Colonic mucosa (tissue), 4 donors: ENCODE measurements at places on chromosomes 2 and 18. TPM values are rescaled to one million over a fixed set of nuclear protein-coding genes. Genes with fewer than 3 reads are reported as not detected.
A peak's percentile ranks its signal among the peaks of the same experiment; 100 is the strongest.

GRCh38 chr2:74554820-74555531 lies 456 bp downstream of the DOK1 start:
- H3K27me3 ChIP-seq = no peaks in the 10 kb centered on the region
- DNase-seq = peak; percentile 74
- peak overlapping the region; percentile 62 for H3K27ac ChIP-seq
- H3K4me3 ChIP-seq = peak overlapping the region; percentile 76

The KIAA2012 gene
- not detected for total RNA-seq

DNA sequence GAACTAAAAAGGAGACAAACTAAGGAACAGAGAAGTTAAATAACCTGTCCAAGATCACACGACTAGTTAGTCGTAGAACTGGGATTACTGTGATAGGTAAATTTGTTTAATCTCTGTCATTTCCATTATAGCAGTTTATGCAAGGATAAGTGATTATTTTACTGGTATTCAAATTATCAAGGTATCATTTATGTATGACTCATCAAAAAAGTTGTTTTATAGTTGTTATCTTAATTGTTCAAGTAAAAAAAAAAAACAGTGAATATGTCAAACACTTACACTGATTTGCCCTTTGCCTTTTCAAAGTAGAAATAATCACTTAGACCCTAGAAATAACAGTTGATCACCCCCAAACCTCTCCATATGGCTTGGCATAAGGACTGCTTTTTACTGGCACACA lies 173.6 kb downstream of the RIT2 start:
- H3K27me3 ChIP-seq = no peaks in the 10 kb centered on the region
- no peaks in the 10 kb centered on the region for H3K4me1 ChIP-seq

The SLC5A7 gene
- total RNA-seq = 0.42 TPM

- no peaks in the 10 kb centered on the region for H3K27me3 ChIP-seq
- DNase-seq = no peak
- no peak overlapping the region for H3K27ac ChIP-seq
- H3K4me1 ChIP-seq = no peaks in the 10 kb centered on the region
These were observed 639.7 kb downstream of the STK39 start for GRCh38 chr2:167607731-167608130.

GRCh38 chr18:7696780-7697179 lies 129.7 kb downstream of the PTPRM start:
- no peak for DNase-seq
- H3K27ac ChIP-seq = no peak overlapping the region
- no peaks in the 10 kb centered on the region for H3K27me3 ChIP-seq
- H3K36me3 ChIP-seq = no peaks in the 10 kb centered on the region

DNA sequence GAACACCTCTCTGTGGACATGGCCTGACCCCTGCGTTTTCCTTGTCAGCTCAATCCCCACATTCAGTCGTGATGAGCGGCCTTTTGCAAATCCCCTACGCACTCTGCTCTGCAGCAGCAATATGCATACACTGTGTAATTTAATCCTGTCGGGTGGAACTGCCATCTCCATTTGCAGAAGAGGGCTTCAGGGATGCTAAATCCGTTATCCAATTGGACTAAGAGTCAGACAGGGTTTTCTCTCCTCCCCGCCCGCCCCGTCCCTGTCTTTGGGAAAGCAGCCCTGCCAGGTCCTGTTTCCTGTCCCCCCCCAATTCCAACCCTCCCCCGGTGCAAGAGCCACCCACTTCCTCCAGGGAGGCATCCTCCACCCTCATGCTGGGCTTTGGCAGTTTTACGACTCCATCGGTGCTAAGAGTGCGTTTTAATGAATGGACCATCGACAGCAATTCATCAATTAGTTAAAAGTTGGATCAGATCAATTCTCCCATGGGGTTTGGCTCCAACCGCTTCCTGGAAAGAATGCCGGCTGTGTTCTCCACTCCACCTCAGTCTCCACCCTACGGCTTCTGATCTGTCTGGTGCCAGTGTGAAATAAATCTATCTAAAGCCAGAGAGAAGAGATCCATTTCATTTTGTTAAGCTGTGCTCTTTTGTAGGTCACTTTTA lies 53.5 kb upstream of the ASAP2 start:
- no peak overlapping the region for H3K27ac ChIP-seq
- no peaks in the 10 kb centered on the region for H3K27me3 ChIP-seq
- DNase-seq = no peak
- no peaks in the 10 kb centered on the region for H3K36me3 ChIP-seq

- no peaks in the 10 kb centered on the region for H3K4me1 ChIP-seq
- no peak for DNase-seq
- H3K36me3 ChIP-seq = no peaks in the 10 kb centered on the region
- H3K4me3 ChIP-seq = no peak overlapping the region
- H3K27me3 ChIP-seq = no peaks in the 10 kb centered on the region
These were observed 11.1 kb upstream of the ALPG start for GRCh38 chr2:232395586-232395985.

The KCNF1 gene
- 0.22 TPM for total RNA-seq

DNA sequence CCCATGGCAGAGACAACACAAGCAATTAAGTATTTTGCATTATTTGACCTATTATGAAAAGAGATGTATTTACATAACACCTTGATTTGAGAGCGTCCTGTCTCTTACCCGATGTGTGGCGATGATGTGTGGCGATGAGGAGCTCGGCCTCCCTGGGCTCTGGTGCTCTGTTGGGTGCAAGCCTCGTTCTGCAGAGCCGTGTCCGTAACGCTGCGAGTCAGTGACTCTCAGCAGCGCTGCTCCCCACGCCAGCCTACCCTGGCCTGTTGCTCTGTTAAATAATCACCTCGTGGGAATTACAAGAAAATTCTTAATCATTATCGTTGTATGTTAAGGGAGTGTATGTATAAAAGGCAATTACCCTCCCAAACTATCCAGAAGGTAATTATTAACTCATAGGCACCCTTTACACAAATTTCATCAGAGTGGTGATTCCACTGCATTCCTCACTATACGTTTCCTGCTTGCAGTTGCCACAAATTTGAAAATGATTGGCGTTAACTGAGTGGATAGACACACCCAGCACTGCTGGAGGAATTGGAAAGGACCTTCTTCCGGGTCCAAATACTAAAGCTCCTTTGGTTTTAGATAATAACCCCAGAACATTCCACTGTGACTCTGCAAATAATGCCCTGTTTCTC lies 52.0 kb upstream of the NFATC1 start:
- H3K36me3 ChIP-seq = no peaks in the 10 kb centered on the region
- no peaks in the 10 kb centered on the region for H3K4me1 ChIP-seq
- no peak overlapping the region for H3K4me3 ChIP-seq
- no peaks in the 10 kb centered on the region for H3K27me3 ChIP-seq
- peak overlapping the region; percentile 3 for H3K27ac ChIP-seq

DNA sequence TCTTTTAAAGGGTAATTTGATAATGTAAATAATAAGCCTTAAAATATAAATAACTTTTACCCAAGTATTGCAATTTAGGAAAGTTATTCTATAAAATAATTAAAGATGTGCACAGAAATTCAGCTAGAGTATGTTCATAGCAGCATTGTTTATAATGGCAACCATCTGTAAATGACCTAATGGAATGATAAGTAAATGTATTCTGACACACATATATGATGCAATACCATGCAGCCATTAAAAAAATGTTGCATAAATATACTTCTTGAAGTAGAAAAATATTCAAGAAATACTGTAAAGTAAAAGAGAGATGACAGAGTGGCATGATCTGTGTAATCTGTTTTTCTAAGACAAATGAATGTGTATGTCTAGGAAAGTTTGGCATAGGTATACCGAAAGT lies 545.7 kb downstream of the ZEB2 start:
- H3K27ac ChIP-seq = no peak overlapping the region
- DNase-seq = no peak
- no peak overlapping the region for H3K4me3 ChIP-seq
- no peaks in the 10 kb centered on the region for H3K27me3 ChIP-seq

- H3K36me3 ChIP-seq = no peaks in the 10 kb centered on the region
- H3K4me3 ChIP-seq = no peak overlapping the region
- DNase-seq = no peak
- H3K27ac ChIP-seq = no peak overlapping the region
- no peaks in the 10 kb centered on the region for H3K27me3 ChIP-seq
- no peaks in the 10 kb centered on the region for H3K4me1 ChIP-seq
These were observed 474.6 kb downstream of the EPHA4 start for GRCh38 chr2:221097568-221097915.

DNA sequence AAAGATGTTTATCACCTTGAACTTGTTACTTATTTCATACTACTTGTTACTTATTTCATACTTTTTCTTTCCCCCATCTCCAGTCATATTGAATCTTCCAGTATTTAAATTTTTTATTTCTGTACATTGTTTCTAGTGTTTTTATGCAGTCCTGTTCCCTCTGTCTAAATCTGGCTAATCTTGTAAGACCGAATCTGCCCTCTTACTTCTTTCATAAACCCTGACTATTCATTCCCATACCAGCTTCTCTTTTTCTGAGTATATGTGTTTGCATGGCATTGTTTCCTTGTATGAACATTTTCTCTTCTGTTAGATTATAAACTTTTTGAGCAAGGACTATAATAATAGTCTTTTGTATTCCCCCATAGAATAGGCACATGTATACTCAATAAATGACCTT lies 131.7 kb downstream of the TAF4B start:
- no peak for DNase-seq
- H3K36me3 ChIP-seq = no peaks in the 10 kb centered on the region
- H3K4me3 ChIP-seq = no peak overlapping the region
- H3K4me1 ChIP-seq = no peaks in the 10 kb centered on the region
- H3K27me3 ChIP-seq = no peaks in the 10 kb centered on the region
- no peak overlapping the region for H3K27ac ChIP-seq

DNA sequence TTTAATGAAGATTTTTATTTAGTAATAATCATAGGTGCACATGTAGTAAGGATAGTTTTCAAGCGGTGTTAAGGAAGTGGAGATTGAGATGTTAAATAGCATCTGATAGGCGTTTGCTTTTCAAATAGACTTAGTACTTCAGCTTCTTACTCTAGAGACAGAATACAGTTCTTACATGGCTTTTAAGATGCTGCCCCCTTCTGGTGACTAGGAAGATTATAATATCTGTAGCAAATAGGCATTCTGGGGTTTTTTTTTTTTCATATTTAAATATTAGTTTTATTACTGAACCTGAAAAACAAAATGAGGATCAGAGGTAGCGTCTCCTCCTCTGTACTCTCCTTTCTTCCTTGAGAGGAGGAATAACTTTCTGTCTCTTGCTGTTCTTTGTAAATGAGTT lies 100.2 kb downstream of the AGAP1 start:
- no peaks in the 10 kb centered on the region for H3K36me3 ChIP-seq
- no peaks in the 10 kb centered on the region for H3K27me3 ChIP-seq
- no peak overlapping the region for H3K27ac ChIP-seq
- no peak for DNase-seq

The EN1 gene
- total RNA-seq = not detected

DNA sequence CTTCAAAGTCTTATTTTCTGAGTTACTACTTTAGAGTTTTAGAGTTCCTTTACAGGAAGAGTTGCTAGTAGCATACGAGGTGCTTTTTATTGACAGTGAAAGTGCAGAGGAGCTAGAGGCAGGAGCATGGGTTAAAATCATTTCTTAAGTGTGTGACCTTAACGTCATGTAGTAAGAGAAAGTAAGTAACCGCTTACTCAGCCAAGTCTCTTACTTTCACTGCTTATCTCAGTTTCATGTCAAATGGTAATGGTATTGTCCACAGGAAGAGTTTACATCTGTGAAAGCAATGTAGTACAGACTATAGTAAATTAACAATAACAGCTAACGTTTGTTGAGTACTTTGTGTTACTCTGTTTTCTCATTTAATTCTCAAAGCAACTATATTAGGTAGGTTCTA lies 12.6 kb downstream of the NDUFAF7 start:
- no peak overlapping the region for H3K27ac ChIP-seq
- DNase-seq = no peak
- H3K4me1 ChIP-seq = no peaks in the 10 kb centered on the region
- H3K36me3 ChIP-seq = no peaks in the 10 kb centered on the region
- H3K4me3 ChIP-seq = no peak overlapping the region

DNA sequence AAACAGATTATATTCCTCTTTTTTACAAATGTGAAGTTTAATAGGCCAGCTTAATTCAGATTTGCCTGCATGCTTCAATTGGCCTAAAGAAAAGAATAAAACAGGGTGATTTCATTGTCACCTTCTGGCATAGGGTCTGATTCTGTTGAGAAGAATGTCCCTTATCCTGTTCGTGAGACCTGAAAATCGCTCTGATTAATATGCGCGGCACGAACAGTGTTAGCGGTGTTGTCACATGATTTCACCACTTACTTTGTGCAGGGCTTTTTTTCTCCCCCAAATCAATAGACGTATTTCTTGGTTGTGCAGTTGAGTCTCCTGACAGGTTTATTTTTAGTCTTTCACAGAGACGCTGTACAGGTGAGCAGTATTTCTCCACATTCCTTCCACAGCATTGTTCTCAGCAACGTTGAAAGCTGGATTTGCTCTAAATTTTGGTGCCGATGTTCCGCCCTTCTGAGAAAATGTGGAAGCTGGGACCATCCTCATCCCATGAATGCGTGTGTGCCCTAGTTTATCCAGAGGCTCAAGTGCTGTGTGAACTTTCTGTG lies 81.9 kb downstream of the ITGB1BP1 start:
- H3K36me3 ChIP-seq = no peaks in the 10 kb centered on the region
- no peaks in the 10 kb centered on the region for H3K27me3 ChIP-seq
- H3K27ac ChIP-seq = no peak overlapping the region

GRCh38 chr2:57615855-57616556 lies 430.6 kb upstream of the VRK2 start:
- no peak for DNase-seq
- H3K27ac ChIP-seq = no peak overlapping the region
- no peaks in the 10 kb centered on the region for H3K36me3 ChIP-seq
- H3K4me3 ChIP-seq = no peak overlapping the region

- no peak overlapping the region for H3K27ac ChIP-seq
- DNase-seq = no peak
- no peaks in the 10 kb centered on the region for H3K4me1 ChIP-seq
- no peak overlapping the region for H3K4me3 ChIP-seq
- H3K36me3 ChIP-seq = no peaks in the 10 kb centered on the region
These were observed 255.6 kb downstream of the OSR1 start for GRCh38 chr2:19102696-19103423.
